HT-29 (cell line): ENCODE measurements at places on chromosomes 5 and 9. TPM values are rescaled to one million over a fixed set of nuclear protein-coding genes. Genes with fewer than 3 reads are reported as not detected.

Gene DRD1
- not detected in 2 replicates for total RNA-seq

DNA sequence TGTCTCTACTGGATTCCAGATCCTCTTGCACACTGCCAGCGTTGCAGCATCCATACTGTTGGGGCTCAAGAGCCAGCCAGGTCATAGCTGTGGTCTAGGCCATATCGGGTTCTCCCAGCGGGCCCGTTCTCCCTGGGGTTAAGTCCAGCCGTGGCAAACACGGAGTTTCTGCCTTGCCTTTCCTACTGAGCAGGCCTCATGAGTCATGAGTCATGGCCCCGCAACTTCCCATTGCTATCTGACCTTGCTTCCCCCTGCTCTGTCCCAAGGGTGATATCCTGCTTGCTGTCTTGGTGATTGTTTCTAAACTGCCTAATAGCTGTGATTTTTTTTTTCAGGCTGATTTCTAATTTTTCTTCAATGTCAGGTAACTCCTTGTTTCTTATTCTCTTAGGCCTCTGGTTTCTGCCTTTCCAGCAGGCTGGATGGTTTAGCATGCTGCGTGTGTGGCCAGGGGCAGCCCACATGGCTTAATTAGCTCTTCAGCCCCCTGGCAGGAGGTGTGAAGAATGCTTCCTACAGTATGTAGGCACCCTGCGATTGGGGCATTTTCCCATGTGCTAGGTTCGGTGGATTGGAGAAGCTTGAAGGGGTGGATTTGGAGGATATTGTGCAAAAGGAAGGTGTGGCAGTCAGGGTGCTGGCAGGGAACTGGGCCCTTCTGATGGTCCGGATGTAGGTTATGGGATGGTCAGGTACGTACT is 18.7 kb downstream of the DAPK1 start:
- peak; percentile 33 for DNase-seq

- DNase-seq, result no peak
Observed at GRCh38 chr9:4333787-4334186, 33.9 kb upstream of the GLIS3 start.

DNA sequence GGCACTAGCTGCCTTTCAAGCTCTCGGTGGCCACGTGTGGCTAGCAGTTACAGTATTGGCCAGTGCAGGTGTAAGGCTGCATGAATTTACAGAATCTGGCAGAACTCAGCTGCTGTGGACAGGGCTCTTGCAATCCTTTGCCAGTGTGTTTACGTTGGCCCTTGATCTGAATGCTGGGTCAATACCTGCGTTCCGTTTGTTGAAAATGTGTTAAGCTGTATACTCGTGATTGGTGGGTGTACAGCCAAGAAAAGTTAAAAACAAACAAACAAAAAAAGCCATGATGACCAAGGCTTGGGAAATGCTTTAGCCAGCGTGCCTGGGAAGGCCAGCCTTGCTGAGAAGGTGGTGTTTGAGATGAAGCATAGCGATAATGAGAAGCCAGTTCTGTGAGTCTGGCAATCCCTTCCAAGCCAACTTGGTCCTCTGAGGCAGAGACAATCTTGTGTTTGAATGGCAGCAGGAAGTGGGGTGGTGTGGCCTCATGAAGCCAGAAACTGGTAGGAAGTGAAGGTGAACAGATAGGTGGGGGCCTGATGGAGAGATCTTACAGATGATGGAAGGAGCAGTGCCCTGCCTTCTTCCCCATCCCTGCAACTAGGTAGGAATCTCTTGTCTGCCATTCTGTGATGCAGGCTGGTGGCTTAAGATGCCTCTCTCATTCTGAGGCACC is 820 bp upstream of the CFAP90 start:
- no peak for DNase-seq

- DNase-seq, result no peak
Observed at GRCh38 chr9:74935008-74935407, 17.7 kb downstream of the C9orf40 start.
